Caco-2 (cell line): ENCODE measurements at places on chromosomes 1 and 21.

DNA sequence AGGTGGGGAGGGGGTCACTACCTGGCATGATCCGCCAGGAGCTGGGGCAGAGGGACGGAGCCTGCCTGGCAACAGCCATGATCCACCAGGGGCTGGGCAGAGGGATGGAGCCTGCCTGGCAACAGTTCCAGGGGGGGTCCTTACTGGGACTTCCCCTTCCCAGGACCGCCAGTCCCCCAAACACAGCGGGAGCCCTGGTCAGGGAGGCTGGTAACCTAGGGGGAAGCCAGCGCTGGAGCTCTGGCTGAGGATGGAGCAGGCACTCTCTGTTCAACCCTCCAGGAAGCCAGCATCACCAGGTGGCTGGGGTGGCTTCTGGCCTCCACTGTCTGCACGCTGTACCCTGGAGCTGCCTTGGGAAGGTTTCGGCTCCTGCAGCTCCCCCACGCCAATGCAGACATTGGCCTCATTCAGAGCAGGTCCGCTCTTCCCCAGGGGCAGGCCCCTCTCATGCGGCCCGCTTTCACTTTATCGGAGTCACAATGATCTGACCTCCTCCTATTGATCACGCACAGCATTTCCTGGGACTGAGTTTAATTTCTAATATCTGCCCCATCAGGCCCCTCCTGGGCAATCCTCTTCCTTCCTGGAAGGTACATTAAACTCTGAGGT is 68.4 kb upstream of the ABCG1 start:
- H3K27ac ChIP-seq: no peak overlapping the region
- no peak overlapping the region for H3K4me3 ChIP-seq
- no peak for DNase-seq
- H3K27me3 ChIP-seq: no peaks in the 10 kb centered on the region
- no peaks in the 10 kb centered on the region for H3K36me3 ChIP-seq

- H3K27me3 ChIP-seq: no peaks in the 10 kb centered on the region
- no peak for DNase-seq
- H3K27ac ChIP-seq: no peak overlapping the region
- H3K36me3 ChIP-seq: no peaks in the 10 kb centered on the region
- no peak overlapping the region for H3K4me3 ChIP-seq
Observed at GRCh38 chr1:71509051-71509595, 428.3 kb upstream of the ZRANB2 start.

GRCh38 chr1:205770618-205771017 is 4.7 kb downstream of the RAB29 start:
- DNase-seq: no peak
- H3K36me3 ChIP-seq: no peaks in the 10 kb centered on the region
- no peak overlapping the region for H3K27ac ChIP-seq
- no peaks in the 10 kb centered on the region for H3K27me3 ChIP-seq
- H3K4me1 ChIP-seq: peaks cover 22% of the 10 kb centered on the region

DNA sequence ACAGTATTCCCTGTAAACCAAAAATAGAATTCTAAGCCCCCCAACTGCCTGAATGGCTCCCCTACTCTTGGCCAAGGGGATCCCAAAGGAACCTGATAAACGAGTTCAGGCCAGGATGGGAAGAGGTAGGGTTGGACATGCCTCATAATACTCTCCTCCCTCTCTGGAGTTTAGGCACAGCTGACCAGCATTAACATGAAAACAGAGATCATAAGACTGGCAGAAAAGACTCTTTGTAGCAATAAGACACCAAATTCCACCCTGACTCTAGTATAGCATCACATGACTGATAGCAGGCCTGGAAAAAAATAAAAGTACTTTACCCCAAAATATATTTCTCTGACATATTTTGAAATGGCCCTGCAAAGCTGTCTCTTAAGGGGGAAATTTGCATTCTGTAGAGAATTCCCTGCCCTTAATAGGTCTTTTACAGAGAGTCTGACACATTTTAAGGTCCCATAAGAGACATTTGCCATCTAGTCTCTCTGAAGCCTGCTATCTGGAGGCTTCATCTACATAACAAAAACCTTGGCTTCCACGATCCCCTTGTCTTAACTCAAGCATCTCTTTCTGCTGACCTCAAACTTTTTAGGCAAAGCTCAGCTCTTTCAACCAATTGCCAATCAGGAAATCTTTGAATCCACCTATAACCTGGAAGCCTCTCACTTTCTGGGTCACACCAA is 55.9 kb downstream of the SIK1 start:
- H3K27ac ChIP-seq: no peak overlapping the region
- DNase-seq: no peak
- no peaks in the 10 kb centered on the region for H3K27me3 ChIP-seq

- H3K4me1 ChIP-seq: no peaks in the 10 kb centered on the region
- no peaks in the 10 kb centered on the region for H3K27me3 ChIP-seq
- no peak overlapping the region for H3K4me3 ChIP-seq
- no peak overlapping the region for H3K27ac ChIP-seq
- no peak for DNase-seq
Observed at GRCh38 chr1:221045842-221046831, 166.9 kb downstream of the HLX start.

DNA sequence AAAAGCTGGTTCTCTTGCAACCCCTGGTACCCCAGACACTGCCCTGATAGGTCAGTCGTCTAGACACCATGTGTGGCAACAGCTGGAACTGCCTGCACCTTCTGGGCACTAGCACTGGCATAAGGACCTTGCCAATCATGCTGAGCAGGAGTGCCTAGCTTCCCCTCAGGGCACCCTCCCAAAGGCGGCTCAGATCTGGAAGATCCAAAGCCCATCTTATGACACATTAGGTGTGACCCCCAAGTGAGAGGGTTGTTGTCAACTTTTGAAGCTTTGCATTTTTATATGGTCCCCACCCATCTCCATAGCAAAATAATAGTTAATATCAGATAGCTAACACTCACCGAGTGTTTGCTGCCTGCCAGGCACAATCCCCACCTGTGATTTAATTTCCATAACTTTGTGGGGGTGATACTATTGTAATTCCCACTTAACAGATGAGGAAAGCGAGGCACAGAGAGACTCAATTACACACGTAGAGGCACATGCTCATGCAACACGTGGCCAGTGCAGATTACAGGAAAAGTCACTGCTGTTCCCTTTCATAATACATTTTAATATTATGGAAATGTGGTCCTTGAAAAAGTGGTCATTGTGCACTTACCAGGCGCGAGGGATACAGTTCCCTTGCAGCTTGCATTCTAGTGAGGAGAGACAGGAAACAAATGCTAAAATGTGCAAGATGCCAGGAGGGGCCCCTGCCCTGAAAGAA is 25.8 kb downstream of the EXOC8 start:
- H3K4me3 ChIP-seq: no peak overlapping the region
- no peak for DNase-seq
- no peaks in the 10 kb centered on the region for H3K4me1 ChIP-seq
- no peaks in the 10 kb centered on the region for H3K36me3 ChIP-seq
- no peaks in the 10 kb centered on the region for H3K27me3 ChIP-seq

DNA sequence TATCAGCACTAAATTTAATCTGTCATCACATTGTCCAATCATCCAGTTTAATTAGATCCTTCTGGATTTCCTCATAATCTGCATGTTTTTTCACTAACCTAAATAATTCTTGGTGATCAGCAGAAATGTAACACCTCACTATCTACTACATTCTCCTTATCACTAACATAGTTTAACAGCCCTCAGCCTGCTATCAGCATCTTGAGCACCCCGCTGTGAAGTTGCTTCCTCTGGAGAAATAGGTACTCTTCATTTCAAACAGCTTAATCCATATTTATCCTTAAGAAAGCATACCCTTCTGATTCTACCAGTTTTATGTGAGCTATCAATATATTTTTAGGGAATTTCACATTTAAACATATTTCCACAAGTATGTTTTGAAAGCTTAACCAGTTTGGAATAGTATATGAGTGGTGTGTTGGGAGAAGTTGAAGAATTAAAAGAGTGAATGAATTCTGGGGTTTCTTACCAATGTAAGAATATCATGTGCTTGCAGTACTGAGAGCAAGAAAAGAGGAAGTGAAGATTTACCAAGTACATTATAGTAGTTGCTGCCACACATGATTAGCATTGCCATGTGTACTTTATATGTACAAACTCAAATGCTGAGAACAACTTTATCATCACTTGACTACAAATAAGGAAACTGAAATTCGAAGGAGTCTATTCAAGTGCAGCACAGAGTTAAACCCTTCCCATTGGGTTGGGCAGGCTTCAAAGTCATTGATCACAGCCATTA is 771.1 kb upstream of the ADGRL4 start:
- no peak overlapping the region for H3K4me3 ChIP-seq
- DNase-seq: no peak
- no peaks in the 10 kb centered on the region for H3K27me3 ChIP-seq
- H3K4me1 ChIP-seq: no peaks in the 10 kb centered on the region
- no peaks in the 10 kb centered on the region for H3K36me3 ChIP-seq

DNA sequence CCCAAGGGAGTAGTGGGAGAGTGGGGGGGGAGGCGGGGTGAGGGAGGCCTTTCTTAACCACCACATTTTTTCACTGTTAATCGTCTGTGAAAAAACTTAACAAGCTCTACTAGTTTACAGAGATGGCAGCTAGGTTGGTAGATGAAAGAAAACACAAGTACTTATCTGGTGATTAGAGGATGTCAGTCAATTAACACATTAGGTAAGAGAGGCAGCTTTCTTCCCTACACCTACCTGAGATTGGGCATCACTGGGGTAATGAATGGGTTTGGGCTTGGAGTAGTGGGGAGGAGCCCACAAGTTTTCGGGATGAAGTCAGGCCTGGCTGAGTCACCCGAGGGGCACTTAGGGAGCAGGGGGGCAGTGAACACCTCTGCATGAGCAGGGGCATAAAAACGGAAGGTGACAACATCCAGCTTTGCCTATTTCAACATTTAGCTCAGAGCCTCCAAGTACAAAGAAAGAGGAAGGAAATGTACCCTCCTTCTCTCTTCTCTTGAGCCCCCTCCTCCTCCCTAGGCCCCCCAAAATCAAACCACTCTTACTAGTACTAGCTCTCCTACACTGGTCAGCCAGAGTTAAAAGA is 2.5 kb downstream of the LBR start:
- H3K27me3 ChIP-seq: no peaks in the 10 kb centered on the region
- H3K4me1 ChIP-seq: peaks cover 23% of the 10 kb centered on the region
- DNase-seq: no peak
- no peak overlapping the region for H3K4me3 ChIP-seq
- H3K36me3 ChIP-seq: no peaks in the 10 kb centered on the region; the same call in 1 of the 2 replicates
- peak overlapping the region; percentile 33 for H3K27ac ChIP-seq
